ENCODE measurements at places on chromosomes 16 and 17. TPM values are rescaled to one million over a fixed set of nuclear protein-coding genes. Genes with fewer than 3 reads are reported as not detected.

The EVPLL gene
- not detected for polyA plus RNA-seq

The ZNF469 gene
- polyA plus RNA-seq, result 0.09 TPM

The MT1H gene
- not detected for polyA plus RNA-seq

The STH gene
- polyA plus RNA-seq, result not detected

The SEBOX gene
- polyA plus RNA-seq, result 0.44 TPM

The NPIPA8 gene
- not detected for polyA plus RNA-seq

The ST6GALNAC2 gene
- 0.88 TPM for polyA plus RNA-seq

The CA5A gene
- polyA plus RNA-seq, result not detected

The MYH11 gene
- 12.2 TPM for polyA plus RNA-seq

The RPL19 gene
- polyA plus RNA-seq, result 761 TPM

The GPR142 gene
- not detected for polyA plus RNA-seq

The DGKE gene
- polyA plus RNA-seq, result 5.0 TPM

The SSTR5 gene
- 0.55 TPM for polyA plus RNA-seq

The CCL14 gene
- not detected for polyA plus RNA-seq

The MYLK3 gene
- polyA plus RNA-seq, result 57.8 TPM

The CDRT15L2 gene
- polyA plus RNA-seq, result not detected

The MYCBPAP gene
- polyA plus RNA-seq, result 2.5 TPM

The PDE6G gene
- polyA plus RNA-seq, result 0.85 TPM

The TLCD3B gene
- polyA plus RNA-seq, result not detected

The KRT28 gene
- not detected for polyA plus RNA-seq

The KRT39 gene
- polyA plus RNA-seq, result not detected

The VTN gene
- 5.6 TPM for polyA plus RNA-seq

The FAM20A gene
- polyA plus RNA-seq, result 11.5 TPM

The SYNGR3 gene
- polyA plus RNA-seq, result 21.8 TPM

The CFAP119 gene
- polyA plus RNA-seq, result 7.4 TPM

The CEP95 gene
- 29.1 TPM for polyA plus RNA-seq

The ZNF287 gene
- polyA plus RNA-seq, result 28.9 TPM
